MV-4-11 (cell line): ENCODE measurements at places on chromosomes 7 and 10.

DNA sequence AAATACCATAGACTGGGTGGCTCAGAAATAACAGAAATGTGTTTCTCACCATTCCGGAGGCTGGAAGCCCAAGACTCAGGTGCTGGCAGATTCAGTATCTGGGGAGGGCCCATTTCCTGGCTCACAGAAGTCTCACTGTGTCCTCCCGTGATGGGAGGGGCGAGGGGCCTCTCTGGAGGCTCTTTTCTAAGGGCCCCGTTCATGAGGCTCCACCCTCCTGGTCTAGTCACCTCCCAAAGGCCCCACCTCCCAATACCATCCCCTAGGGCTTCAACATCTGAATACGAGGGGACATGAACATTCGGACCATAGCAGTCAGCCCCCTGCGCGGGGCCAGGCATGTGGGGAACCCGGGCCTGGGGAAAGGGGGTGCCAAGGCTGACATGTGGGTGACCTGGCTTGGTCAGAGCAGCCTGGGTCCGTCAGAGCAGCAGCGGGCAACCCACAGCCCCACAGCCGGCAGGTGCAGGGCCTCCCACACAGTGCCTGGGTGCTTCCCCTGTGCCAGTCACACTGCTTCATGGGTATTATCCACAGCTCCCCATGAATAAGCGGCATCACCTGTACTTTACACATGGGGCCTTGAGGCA, 13.3 kb upstream of the CNPY1 start:
- DNase-seq = no peak

DNA sequence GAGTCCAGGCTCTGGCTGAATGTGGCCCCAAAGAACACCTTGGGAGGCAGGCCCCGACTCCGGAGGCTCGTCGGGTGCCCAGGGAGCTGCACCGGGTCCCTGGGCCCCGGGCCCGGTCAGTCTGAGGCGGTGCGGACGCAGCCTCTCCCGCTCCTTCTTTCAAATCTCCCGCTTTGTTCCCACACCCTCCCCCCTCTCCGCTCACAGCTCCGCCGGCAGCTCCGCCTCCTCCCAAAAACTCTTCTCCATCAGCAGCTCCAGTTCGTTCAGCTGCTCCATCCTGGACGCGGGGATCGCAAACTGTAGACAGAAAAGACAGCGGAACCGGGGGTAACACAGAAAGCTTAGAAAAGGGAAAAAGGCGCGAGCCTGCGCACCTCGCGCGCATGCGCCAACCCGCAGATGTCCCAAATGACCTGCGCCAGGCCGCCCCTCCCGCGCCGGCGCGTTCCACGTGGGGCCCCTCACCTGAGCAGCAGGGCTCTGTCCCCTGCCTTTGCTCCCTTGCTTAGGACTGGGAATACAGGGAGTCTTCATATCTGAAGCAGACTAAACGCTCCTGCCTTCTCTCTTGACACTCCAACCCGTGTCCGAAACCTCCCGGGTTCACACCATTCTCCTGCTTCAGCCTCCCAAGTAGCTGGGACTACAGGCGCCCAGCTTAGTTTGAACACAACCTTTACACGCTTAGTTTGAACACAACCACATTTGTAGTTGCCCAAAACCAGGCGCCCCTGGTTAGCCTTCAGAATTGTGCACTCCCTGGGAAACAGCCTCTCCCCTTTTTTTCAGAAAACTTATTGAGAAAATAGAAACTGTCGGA, at the start of gene DNA2:
Gene DNA2 (minus strand): TSS at position 388 of the 823 bp plus-strand sequence. CDS start 109 bp downstream, at position 279.
- DNase-seq = peak; percentile 72

- no peak for DNase-seq
Measured at GRCh38 chr7:74455291-74455804, 1.6 kb downstream of the GTF2IRD1 start.

GRCh38 chr10:104253606-104254410, 884 bp upstream of the GSTO1 start:
- no peak for DNase-seq

DNA sequence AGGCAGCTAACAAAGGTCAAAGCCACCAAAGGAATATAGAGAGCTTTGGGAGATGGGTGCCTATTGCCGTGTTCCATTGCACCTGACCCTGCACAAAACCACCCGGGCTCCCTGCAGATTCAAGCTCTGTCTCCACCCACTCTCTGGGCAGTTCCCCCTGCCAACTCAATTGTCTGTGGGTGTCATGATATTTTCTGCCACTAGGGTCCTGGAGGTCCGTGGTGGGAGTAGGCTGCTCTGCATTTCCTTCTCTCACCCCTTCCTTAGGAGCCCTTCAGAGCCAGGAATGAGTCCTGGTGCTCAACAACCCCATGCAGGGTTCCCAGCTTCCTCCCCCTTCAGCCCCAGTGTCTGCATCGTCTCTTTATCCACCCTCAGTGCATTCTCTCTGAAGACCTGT, 34.1 kb downstream of the PNLIPRP2 start:
- no peak for DNase-seq

DNA sequence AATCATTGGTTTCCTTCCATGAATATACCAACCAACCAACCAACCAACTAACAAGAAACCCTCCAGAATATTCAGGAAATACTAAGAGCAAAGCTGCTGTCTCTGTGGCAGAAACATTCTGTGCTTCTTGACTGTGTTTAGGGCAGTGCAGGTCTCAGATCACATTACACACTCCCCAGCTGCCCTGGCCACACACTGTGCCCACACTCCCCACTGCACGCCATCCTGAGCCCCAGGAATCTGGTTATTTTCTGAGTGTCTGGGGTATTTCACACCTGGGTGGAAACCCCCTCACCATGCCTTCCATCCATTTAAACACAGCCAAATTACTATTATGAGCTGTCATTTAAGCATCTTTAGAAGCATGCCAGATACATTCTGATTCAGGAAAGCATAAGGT, 183.7 kb upstream of the ANK3 start:
- no peak for DNase-seq
